ENCODE measurements at places on chromosomes 6 and 20.

- no peak overlapping the region for H3K4me3 ChIP-seq
- H3K27ac ChIP-seq: no peak overlapping the region
Observed at GRCh38 chr6:101294676-101295075, 98.8 kb upstream of the GRIK2 start.

GRCh38 chr6:152273002-152273401 lies 364.2 kb downstream of the SYNE1 start:
- no peaks in the 10 kb centered on the region for H3K27me3 ChIP-seq
- H3K27ac ChIP-seq: no peak overlapping the region
- H3K36me3 ChIP-seq: peaks cover 7% of the 10 kb centered on the region
- no peaks in the 10 kb centered on the region for H3K4me1 ChIP-seq
- no peak overlapping the region for H3K4me3 ChIP-seq
- no peak for DNase-seq

- H3K4me1 ChIP-seq: no peaks in the 10 kb centered on the region
- H3K36me3 ChIP-seq: no peaks in the 10 kb centered on the region
- H3K27ac ChIP-seq: no peak within 1 kb of the TSS
- no peak for DNase-seq
Observed at GRCh38 chr6:17392978-17393891, at the start of gene CAP2. TSS of gene CAP2 (plus strand) at chr6:17393595. CDS start at chr6:17421556, 27,961 bp downstream.

GRCh38 chr6:111481836-111482187 lies 1.2 kb downstream of the REV3L start:
- H3K4me3 ChIP-seq: peak overlapping the region; percentile 73
- peaks cover 15% of the 10 kb centered on the region for H3K4me1 ChIP-seq
- no peaks in the 10 kb centered on the region for H3K27me3 ChIP-seq
- no peak for DNase-seq
- peak overlapping the region; percentile 67 for H3K27ac ChIP-seq
- H3K36me3 ChIP-seq: no peaks in the 10 kb centered on the region

DNA sequence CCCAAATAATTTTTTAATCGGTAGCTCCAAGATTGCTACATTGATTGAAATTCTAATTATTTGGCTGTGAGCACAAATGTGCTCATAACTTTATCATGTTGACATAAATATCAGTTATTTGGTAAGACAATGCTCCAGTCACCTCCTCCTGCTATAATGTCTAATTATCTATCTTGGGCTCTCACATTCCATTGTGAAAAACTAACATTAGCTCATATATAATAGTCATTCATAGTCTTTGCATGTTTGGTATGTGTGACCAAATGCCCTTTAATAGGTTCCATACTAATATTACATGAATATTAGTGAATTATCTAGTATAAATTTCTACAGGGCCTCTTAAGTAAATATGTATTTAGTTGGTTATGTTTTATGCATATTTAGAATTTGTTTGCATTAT lies 185.6 kb upstream of the MCHR2 start:
- H3K27me3 ChIP-seq: no peaks in the 10 kb centered on the region
- H3K27ac ChIP-seq: no peak overlapping the region
- no peak overlapping the region for H3K4me3 ChIP-seq
- no peaks in the 10 kb centered on the region for H3K4me1 ChIP-seq

DNA sequence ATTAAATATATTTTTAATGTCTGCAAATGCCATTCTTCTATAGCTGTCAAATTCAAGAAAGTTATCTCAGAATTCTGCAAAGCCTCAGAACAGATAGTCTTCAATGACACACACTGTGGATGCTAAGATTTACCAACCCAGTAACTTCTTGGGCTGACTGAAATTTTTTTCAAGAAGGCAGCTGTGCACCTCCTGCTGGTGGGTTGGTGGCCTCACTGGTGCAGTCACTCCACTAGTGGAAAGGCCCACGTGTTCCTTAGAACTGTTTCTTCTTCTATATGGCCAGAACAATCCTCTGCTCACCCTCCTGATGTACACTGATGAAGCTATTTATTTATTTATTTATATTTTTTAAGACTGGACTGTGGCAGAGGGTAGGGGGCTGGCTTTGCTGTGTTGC lies 28.1 kb upstream of the MTCL3 start:
- no peaks in the 10 kb centered on the region for H3K36me3 ChIP-seq
- H3K4me3 ChIP-seq: no peak overlapping the region
- no peak for DNase-seq
- no peak overlapping the region for H3K27ac ChIP-seq
- H3K4me1 ChIP-seq: no peaks in the 10 kb centered on the region
- H3K27me3 ChIP-seq: no peaks in the 10 kb centered on the region

- H3K36me3 ChIP-seq: no peaks in the 10 kb centered on the region
Observed at GRCh38 chr20:54044156-54044555, 26.2 kb downstream of the BCAS1 start.

DNA sequence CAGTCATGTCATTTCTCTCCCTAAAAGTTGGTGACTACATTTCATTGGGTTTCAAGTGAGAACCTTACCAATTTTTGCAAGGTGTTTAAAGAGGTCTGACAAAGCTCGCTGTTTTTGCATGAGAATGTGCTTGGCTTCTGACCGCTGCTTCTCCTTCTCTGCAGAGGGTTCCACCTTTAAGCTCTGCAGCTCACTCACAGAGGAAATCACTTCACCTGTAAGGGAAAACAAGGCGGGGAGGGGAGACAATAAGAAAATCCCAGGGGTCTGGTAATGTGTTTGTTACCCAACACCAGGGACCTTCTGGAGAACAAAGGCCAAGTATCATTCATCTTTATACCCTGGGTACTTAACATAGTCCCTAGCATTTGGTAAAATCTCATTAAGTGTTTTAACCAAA lies 40.0 kb upstream of the LYRM2 start:
- H3K4me3 ChIP-seq: no peak overlapping the region
- no peak overlapping the region for H3K27ac ChIP-seq
- no peaks in the 10 kb centered on the region for H3K4me1 ChIP-seq
- no peak for DNase-seq
- H3K36me3 ChIP-seq: peaks cover 4% of the 10 kb centered on the region

GRCh38 chr20:56249244-56249955 lies 868 bp downstream of the MC3R start:
- H3K27ac ChIP-seq: no peak overlapping the region
- DNase-seq: no peak
- peaks cover 2% of the 10 kb centered on the region for H3K27me3 ChIP-seq
- H3K4me3 ChIP-seq: no peak overlapping the region
- no peaks in the 10 kb centered on the region for H3K4me1 ChIP-seq
- no peaks in the 10 kb centered on the region for H3K36me3 ChIP-seq

DNA sequence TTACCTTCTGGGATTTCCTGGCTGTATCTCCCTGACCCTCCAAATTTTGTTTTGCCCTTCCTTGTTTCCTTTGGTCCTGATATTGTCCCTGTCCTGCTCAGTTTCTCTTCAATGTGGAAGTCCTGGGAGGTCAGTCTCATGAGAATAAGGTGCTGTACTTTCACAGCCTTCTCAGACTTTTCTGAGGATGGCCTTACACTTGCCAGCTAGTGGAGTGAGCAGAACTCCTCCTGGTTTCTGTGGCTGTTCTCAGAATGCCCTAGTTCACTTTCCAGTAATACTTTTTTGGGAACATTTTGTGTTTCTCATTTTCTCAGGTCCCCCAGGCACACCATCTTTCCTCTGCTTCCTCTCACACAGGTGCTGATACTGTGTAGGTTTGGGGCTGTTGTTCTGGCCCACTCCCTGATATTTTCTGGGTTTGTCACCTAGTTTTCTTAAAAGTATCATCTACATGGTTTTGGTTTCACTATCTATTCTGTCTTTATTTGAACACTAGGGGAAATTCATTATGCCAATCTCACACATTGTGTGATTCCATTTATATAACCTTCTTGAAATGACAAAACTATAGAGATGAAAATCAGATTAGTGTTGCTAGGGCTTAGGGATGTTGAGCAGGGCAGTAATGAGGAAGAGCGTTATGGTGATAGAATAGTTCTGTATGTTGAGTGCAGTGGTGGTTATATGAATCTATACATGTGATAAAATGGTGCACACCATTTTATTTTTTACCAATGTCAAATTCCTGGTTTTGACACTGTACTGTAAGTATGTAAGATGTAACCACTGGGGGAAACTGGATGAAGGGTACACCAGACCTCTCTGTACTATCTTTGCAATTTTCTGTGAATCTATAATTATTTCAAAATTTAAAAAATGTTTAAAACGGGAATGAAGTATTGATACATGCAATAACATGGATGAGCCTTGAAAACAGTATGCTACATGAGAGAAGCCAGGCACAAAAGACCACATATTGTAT lies 27.2 kb upstream of the BRPF3 start:
- no peaks in the 10 kb centered on the region for H3K36me3 ChIP-seq
- no peaks in the 10 kb centered on the region for H3K27me3 ChIP-seq
- H3K27ac ChIP-seq: no peak overlapping the region
- H3K4me1 ChIP-seq: no peaks in the 10 kb centered on the region

DNA sequence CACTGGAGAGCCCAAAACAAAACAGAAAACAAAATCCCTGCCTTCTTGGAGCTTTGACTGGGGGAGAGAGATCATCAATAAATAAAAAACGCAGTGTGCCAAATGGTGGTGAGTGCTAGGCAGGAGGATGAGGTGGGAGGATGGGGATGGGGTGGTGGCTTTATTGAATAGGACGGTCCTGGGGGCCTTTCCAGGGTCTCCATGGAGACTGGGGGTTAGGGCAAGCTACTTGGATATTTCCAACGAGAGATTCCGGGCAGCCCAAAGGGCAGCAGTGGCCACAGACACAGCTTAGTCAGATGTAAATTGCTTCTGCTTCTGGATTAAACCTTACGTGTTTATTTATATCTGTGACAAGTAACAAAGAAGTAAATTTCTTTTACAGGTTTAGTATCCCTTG lies 700.1 kb downstream of the QKI start:
- H3K36me3 ChIP-seq: no peaks in the 10 kb centered on the region
- no peak overlapping the region for H3K27ac ChIP-seq
- peaks cover 14% of the 10 kb centered on the region for H3K27me3 ChIP-seq
- DNase-seq: no peak

- H3K4me1 ChIP-seq: peaks cover 9% of the 10 kb centered on the region
- DNase-seq: no peak
- peaks cover 18% of the 10 kb centered on the region for H3K27me3 ChIP-seq
- H3K36me3 ChIP-seq: no peaks in the 10 kb centered on the region
- H3K27ac ChIP-seq: no peak overlapping the region
Observed at GRCh38 chr6:17276766-17277165, 4.4 kb upstream of the RBM24 start.

DNA sequence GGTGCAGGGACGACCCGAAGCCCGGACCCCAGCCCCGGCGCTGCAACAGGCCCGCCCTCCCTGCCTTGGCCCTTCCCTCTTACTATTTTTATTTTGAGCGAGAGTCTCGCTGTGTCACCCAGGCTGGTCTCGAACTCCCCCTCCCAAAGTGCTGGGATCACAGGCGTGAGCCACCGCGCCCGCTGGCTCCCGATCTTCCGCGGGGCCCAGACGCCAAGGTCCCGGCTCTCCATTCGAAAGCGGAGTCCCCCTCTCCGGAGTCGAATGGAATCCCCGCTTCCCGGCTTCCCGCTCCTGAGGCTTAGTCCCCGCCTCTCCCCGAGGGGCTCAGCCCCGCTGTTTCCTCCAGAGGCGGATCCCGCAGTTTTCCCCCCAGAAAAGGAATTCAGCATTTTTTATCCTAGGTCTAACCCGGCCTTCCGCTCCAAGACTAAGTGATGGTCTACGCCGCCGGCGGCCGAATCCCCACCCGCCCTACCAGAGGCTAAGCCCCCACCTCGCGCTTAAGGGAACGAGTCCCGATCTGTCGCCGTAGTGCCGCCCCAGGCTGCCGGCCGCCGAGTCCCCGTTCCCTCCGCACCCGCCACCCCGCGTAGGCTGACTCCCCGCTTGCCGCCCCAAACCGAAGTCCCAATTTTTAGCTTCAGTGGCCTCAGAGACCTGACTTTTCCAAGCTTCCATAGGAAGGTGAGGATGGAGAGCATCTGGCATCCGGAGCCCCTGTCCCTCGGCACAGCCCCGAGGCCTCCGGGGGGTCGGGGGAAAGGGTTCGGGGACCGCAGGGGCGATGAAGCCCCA lies 11.5 kb upstream of the TMC2 start:
- H3K27me3 ChIP-seq: peaks cover 10% of the 10 kb centered on the region
- peak; percentile 25 for DNase-seq
- H3K27ac ChIP-seq: peak overlapping the region; percentile 48
- no peaks in the 10 kb centered on the region for H3K36me3 ChIP-seq
- H3K4me3 ChIP-seq: peak overlapping the region; percentile 87

- peaks cover 2% of the 10 kb centered on the region for H3K27me3 ChIP-seq
- no peak for DNase-seq
- no peak overlapping the region for H3K4me3 ChIP-seq
- H3K4me1 ChIP-seq: peaks cover 7% of the 10 kb centered on the region
- peak overlapping the region; percentile 32 for H3K27ac ChIP-seq
- no peaks in the 10 kb centered on the region for H3K36me3 ChIP-seq
Observed at GRCh38 chr6:108838101-108838717, 10.0 kb upstream of the ARMC2 start.

- H3K27ac ChIP-seq: no peak overlapping the region
- no peaks in the 10 kb centered on the region for H3K27me3 ChIP-seq
- DNase-seq: no peak
- no peaks in the 10 kb centered on the region for H3K4me1 ChIP-seq
- H3K36me3 ChIP-seq: no peaks in the 10 kb centered on the region
Observed at GRCh38 chr20:19397226-19397625, 184.8 kb downstream of the SLC24A3 start.

DNA sequence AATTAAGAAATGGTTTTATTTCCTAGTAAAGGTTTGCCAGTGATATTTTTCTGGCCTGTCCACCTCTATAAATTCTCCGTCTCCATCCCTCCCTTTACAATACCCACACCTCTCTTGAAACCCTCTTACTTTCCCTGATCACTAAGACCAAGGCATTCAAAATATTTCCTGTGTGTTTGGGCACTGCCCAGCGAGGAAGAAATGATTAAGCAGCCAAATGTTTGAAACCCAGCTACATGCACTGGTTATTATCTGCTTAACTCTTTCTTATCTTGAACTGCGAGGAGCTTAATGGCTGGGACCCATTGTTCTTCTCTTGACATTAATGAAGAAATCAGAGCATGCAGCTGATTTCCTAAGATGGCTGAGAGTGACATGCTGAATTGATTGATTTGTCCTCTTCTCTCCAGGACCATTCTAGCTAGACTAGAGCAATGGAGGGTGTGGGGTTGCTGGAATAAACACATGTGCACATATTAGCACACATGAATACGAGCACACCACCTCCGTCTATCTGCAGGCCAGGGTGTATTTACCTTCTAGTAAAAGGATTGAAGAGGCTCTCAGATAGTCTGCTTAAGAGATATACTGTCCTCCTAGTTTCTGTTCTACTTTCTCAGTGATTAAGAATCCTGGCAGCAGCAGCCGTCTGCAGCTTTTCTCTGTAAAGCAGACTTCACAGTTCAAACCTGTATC lies 46.1 kb upstream of the PRDM1 start:
- no peaks in the 10 kb centered on the region for H3K4me1 ChIP-seq
- no peaks in the 10 kb centered on the region for H3K27me3 ChIP-seq
- no peaks in the 10 kb centered on the region for H3K36me3 ChIP-seq
- no peak overlapping the region for H3K4me3 ChIP-seq
- DNase-seq: no peak

DNA sequence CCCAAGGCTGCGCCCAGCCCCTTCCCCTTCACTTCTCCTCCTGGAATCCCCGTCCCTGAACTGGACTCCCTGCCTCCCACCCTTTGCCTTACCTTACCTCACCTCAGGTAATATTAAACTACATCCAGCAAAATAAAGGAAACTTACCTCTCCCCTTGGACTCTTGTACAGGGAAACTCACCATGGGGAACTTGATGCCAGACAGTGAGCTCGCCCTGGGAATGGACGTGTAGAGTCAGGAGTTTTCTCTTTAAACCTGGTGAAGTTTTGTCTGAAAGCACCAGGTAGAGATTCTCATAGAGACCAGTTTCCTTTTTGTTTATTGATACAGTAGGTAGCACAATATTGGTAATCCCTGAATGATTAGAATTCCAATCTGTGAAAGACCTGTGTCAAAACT lies 544 bp upstream of the HLA-C start:
- no peaks in the 10 kb centered on the region for H3K27me3 ChIP-seq
- DNase-seq: no peak
- H3K4me1 ChIP-seq: peaks cover 42% of the 10 kb centered on the region
- peak overlapping the region; percentile 99 for H3K27ac ChIP-seq
- H3K36me3 ChIP-seq: no peaks in the 10 kb centered on the region
- peak overlapping the region; percentile 74 for H3K4me3 ChIP-seq

Data from T-cell (primary cell).